ENCODE measurements at places on chromosomes 2 and 18.
A peak's percentile ranks its signal among the peaks of the same experiment; 100 is the strongest.

GRCh38 chr2:219175928-219176817, 552 bp downstream of the CNPPD1 start:
- DNase-seq, result peak; percentile 31

GRCh38 chr18:66662632-66663031, 58.7 kb upstream of the CDH19 start:
- DNase-seq, result no peak

DNA sequence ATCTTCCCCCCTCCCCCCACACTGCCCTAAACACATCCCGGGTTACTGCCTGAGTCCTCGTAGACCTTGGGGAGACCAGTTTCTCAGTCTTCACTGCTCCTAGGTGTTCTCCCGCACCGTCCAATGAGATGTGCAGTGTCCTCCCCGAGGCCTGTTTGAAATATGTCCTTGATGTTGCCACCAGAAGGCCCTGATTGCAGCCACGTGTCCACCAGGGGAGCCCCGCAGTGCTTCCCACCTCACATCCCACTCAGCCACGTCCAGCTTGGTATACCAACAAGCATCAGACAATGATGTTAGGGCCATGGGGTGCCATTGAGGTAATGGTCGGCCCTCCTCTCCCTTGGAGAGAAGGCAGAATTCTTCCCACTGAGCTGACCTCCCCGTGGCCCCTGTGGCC, 38.7 kb downstream of the TCF7L1 start:
- DNase-seq, result no peak

DNA sequence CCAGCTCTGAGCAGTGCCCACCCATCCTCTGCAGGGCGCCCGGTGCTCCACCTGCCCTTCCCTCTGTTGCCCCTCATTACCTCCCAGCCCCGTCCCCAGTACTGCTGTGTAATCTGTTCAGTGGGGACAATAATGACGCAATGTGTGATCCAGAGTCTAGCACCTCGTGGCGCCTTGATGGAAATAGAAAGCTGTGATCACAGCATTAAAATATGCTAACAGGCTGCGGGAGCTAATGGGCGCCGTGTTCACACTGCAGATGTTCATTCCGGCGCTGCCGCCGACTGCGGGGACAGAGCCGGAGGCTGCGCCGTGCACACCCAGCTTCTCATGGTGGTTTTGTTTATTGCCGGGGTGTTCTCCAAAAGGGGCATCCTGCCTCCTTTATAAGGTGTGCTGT, 235.2 kb downstream of the LDLRAD4 start:
- no peak for DNase-seq

DNA sequence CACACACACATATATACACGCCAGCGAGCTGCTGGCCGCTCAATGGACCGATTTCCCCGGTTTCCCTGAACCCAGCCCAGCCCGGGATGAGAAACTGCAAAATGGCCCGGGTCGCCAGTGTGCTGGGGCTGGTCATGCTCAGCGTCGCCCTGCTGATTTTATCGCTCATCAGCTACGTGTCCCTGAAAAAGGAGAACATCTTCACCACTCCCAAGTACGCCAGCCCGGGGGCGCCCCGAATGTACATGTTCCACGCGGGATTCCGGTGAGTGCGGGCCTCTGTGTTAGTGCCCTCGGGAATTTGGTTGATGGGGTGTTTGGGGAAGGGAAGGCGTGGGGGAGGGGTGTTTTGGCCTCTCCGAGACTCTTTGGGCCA, 392 bp downstream of the ST8SIA3 start:
- no peak for DNase-seq

- DNase-seq, result no peak
These were observed 258.6 kb downstream of the TNS1 start for GRCh38 chr2:217743966-217744761.

- DNase-seq, result peak; percentile 51
These were observed 205.1 kb downstream of the ARL4C start for GRCh38 chr2:234291765-234292204.

DNA sequence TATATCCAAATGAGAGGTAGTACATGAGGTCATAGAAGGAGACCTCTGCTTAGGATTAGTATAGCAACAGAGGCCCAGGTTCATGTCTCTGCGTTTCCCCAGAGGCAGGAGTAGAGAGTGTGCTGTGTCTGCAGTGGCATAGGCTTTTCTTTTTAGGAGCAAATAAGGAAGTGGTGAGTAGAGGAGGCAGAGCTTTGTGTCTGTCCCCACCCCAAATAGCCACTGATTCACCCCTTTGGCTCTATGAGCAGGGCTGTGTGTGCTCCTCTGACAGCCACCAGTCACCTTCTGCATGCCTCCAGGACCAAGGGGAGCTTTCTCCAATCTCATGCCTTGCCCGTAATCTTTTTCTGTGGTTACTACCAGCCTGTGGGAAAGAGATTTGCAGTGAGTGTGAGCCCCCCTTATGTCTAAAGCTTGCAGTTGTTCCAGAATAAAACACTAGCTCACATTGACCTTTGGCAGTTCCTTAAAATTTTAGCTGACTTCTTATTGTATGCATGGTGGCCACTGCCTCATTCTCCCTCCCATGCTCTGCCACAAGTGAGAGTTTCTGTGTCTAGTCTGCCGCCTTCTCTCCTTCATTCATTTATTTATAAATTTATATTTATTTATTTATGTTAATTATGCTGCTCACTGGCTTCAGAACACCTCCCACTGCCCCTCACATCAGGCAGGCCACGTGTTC, 23.5 kb upstream of the ELAC1 start:
- no peak for DNase-seq

GRCh38 chr18:48867978-48868377, 82.8 kb downstream of the SMAD7 start:
- no peak for DNase-seq

DNA sequence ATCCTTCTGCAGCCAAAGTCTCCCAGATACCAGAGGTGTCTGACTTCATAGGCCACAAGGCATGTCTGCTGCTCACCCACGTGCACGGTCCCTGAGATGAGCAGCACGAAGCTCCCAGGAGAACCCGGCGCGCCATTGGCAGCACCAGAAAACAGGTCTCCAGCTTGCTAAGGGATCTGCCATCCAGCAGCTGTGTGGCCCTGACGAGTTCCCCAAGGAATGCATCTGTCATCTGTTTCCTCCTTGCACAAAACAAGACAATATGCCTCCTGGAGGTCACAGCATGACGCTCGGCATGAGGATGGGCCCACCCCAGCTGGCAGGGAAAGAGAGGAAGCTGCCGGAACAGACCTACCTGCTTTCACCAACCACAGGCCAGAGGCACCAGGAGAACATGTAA, 29.2 kb downstream of the HS6ST1 start:
- no peak for DNase-seq

GRCh38 chr2:116467243-116467642, 1347.2 kb upstream of the DDX18 start:
- DNase-seq, result no peak

- DNase-seq, result no peak
These were observed 1045.8 kb downstream of the CNTNAP5 start for GRCh38 chr2:125070726-125071505.

- DNase-seq, result no peak
These were observed 634 bp downstream of the PTPRM start for GRCh38 chr18:7567474-7568425.

- DNase-seq, result no peak
These were observed 642.7 kb downstream of the NR4A2 start for GRCh38 chr2:155689791-155690190.

GRCh38 chr2:55235724-55236538, 3.4 kb downstream of the RPS27A start:
- DNase-seq, result no peak

DNA sequence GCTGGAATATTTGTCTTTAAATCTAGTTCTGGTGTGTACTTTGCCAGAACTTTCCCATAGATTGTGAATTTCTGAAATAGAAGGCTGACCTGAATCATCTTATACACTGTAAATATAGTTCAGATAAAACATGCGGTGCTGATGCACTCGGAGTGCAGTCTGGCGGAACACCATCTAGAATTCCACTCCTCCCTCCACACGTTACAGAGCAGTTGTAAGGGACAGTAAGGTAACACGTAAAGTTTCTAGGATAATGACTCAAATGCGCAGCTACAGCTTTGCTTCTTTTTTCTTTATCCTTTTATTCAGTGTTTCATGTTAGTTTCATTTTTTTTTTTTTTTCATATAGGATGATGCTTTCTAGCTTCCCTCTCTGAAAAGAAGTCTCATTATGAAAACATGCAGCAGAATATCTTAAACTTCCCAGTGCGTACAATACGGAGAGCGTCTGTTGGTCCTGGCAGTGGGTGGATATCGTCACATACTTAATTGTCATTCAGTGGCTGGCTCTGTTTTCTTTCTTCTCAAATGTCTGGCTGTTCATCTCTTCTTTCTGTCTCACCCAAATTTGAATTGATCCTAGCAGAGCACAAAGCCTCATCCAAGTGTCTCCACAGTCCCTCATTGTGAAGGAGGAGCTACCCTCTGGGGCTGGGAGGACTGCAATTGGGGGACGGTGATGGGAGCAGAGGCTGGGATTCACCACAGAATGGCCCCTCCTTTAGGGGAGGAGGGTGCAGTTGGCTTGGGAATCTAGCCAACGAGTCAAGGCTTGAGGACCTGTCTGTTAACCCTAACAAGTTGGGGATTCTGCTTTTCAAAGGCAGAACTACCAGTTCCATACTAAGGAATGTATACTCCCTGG, 138.8 kb downstream of the MYT1L start:
- DNase-seq, result no peak

- DNase-seq, result no peak
These were observed 83.0 kb downstream of the STPG4 start for GRCh38 chr2:47072018-47072691.

DNA sequence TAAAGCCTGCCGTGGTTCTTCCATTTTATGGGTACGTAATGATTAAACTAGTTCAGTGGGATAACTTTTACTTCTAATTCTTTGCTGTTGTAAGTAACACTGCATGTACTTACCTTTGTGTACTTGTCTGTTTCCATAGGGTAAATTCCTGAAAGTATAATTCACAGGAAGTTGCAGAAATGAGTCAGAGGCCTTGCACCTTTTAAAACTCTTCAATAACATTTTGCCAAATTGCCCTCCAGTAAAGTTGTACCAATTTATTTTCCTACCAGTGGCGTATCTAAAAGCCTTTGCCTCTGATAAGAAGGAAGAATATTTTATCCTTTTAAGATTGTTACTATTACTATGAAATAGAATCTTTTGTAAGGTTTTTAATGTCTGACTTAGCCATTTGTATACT, 65.1 kb downstream of the CAB39 start:
- no peak for DNase-seq

DNA sequence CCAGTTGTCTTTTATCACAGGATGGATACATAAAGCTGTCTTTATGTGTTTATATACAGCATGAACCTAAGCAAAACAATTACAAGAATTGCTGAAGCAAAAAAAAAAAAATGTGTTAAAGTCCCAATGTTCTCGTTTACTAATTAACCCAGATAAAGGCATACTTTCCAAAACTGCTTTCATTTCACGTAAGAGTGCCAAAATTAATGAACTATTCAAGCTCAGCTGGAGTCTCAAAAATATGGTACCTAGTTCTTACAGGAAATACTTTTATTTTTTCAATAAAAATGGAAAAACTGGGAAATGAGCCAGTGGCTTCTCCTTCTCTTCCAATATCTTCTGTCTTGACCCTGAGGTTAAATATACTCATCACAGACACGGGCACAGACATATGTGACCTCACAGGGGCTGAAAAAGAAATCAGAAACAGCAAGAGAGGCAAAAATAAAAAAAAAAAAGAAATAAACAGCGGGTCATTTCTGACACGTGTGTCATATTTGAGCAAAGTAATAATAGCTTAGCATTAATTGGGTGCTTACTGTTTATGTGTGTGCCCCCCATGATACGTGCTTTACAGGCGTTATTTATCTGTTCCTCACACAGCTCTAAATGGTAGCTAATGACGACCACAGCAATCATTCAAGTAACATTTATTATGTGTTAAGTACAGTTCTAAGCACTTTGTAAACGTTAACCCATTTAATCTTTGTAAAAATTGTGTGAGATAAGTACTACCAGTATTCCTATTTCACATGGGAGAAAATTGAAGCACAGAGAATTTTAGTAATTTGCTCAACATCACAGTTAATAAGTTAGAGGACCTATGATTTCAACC, 158.0 kb upstream of the MMADHC start:
- DNase-seq, result no peak

GRCh38 chr2:26883956-26884355, 36.0 kb downstream of the DPYSL5 start:
- DNase-seq, result no peak

GRCh38 chr18:30908381-30908780, 134.2 kb downstream of the DSC3 start:
- no peak for DNase-seq

- DNase-seq, result peak; percentile 31
These were observed 96.9 kb upstream of the ZNF397 start for GRCh38 chr18:35143622-35144596.

GRCh38 chr2:13650586-13651180, 933.9 kb downstream of the TRIB2 start:
- no peak for DNase-seq

GRCh38 chr2:152518034-152518433, 183.1 kb downstream of the FMNL2 start:
- DNase-seq, result no peak

- no peak for DNase-seq
These were observed 105.6 kb downstream of the FEZ2 start for GRCh38 chr2:36492216-36492945.

GRCh38 chr2:184599054-184599871, 934 bp downstream of the ZNF804A start:
- DNase-seq, result no peak

- no peak for DNase-seq
These were observed 426.1 kb downstream of the PARD3B start for GRCh38 chr2:204971206-204971907.

- DNase-seq, result no peak
These were observed 5.7 kb downstream of the MCFD2 start for GRCh38 chr2:46909771-46910419.

DNA sequence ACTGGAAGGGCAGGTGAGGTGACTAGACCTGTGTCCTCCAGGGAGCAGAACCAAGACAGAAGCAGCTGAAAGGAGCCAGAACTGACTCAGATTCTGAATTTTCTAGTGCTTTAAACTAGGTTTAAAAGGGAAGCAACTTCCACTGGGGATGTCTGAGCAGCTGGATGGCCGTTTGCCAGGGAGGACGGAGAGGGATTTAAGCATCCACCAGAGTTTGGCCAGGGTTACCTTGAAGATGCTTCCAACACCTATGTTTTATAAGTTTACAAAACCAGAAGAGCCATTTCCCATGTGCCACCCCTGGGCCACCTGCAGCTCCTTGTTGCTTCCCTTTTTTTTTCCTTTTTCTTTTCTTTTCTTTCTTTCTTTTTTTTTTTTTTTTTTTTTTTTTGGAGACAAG, 48.6 kb upstream of the RBM44 start:
- DNase-seq, result no peak

DNA sequence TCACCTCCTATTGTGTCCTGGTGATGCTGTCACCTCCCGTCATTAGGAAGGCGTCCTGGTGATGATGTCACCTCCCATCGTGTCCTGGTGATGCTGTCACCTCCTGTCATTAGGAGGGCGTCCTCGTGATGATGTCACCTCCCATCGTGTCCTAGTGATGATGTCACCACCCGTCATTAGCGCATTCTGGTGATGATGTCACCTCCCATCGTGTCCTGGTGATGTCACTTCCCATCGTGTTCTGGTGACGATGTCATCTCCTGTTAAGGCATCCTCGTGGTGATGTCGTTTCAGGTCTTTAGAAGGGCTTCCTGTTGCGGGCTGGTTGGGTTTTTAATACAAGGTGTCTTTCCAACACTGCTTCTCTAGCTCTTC, 40.7 kb downstream of the CTDP1 start:
- DNase-seq, result no peak

Measured in naive thymus-derived CD8-positive, alpha-beta T cell (primary cell).